ENCODE measurements at places on chromosomes 3 and 15.

DNA sequence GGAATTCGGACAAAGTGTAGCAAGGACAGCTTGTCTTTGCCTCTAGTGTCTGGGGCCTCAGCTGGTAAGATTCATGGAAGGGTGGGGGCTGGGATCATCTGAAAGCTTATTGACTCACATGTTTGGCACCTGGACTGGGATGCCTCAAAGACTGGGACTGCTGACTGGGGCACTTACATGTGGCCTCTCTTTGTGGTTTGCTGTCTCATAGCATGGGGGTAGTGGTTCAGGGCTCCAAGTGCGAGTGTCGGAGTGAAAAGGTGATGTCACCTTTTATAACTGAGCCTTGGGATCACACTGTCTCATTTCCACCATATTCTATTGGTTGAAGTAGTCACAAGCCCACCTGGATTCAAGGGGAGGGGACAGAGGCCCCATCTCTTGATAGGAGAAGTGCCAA is 6.8 kb downstream of the MFSD1 start:
- DNase-seq, result no peak

DNA sequence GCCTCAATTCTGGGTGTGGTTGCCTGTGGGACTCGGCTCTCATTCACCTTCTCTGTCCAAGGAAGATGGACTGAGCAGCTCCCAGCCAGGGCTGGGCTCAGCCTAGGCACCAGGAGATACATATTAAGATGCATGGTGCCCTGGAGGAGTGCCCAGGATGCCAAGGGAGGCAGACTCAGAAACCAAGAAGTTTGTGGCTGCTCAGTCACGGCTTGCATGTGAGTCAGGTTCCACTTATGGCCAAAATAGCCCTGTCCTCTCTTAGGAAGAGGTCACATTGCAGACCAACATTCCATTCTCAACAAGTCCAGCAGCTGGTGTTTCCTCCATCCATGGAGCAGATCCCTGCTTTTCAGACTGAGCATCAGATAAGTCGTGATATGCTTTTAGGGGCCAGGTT is 21.8 kb downstream of the CDCP1 start:
- DNase-seq, result no peak

DNA sequence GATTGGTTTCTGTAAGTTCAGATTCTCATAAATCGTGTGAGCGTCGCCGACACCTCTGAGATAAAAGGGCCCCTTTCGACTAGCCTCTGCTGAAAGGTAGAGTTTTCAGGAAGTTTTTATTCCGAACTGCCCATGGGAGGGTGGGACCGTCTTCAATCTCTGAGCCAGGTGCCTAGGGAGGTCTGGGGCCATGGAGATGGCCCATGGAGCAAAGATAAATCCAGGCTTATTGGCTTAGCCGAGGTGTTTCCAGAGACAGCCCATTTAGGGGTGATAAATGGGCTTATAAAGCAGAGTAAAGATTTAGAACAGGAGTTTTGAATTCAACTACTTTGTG is 442 bp downstream of the QTRT2 start:
- no peak for DNase-seq

DNA sequence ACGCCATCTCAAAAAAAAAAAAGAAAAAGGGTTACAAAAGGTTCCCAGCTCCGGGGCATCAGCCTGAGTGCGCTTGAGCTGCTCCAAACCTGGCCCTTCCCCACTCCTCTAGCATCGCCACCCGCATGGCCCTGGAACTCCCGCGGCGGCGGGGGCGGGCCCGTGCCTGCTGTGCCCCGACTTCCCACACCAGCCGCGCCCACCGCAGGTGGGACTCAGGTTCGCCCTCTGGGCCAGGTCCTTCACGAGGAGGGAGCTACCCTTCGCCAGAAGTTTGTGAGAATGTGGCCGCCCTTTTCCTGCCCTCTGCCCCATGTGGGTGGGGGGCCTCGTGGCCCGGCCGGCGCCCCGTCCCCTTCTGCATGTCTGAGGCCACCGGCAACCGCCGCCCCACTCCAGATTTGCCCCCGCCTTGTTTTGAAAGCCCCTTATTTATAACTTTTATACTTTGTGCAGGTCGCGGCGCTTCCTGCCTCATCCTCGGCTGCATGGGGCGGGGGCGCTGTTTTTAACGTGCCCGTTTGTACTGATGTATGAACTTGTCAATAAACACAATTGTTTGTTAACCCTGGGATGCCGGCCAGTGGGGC is 507 bp upstream of the JMJD7 start:
- no peak for DNase-seq

DNA sequence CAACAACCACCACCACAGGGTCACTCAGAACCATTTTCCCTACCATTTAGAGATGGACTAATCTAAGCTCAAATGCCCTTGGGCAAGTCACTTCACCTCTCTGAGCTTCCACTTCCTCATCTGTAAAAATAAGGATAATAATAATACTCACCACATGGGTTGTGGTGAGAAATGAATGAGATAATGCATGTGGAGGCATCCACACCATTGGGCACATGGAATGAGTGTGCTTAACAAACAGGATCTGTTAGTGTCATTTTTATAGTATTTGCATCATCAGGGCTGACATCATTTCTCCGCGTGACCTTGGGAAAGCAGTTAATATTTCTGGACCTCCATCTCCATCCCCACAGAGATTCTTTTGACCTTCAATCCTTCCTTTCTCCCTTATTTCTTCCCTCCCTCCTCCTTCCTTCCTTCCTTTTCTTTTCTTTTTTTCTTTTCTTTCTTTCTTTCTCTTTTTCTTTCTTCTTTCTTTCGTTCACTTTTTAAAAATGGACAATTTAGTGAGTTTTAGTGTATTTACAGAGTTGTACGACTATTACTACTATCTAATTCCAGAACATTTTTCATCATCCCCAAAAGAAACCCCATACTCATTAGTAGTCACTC is 7.7 kb upstream of the RFT1 start:
- DNase-seq, result no peak

- no peak for DNase-seq
Measured at GRCh38 chr3:85652360-85652759, 693.6 kb downstream of the CADM2 start.

- DNase-seq, result no peak
Measured at GRCh38 chr3:128351546-128351945, 115.1 kb downstream of the DNAJB8 start.

DNA sequence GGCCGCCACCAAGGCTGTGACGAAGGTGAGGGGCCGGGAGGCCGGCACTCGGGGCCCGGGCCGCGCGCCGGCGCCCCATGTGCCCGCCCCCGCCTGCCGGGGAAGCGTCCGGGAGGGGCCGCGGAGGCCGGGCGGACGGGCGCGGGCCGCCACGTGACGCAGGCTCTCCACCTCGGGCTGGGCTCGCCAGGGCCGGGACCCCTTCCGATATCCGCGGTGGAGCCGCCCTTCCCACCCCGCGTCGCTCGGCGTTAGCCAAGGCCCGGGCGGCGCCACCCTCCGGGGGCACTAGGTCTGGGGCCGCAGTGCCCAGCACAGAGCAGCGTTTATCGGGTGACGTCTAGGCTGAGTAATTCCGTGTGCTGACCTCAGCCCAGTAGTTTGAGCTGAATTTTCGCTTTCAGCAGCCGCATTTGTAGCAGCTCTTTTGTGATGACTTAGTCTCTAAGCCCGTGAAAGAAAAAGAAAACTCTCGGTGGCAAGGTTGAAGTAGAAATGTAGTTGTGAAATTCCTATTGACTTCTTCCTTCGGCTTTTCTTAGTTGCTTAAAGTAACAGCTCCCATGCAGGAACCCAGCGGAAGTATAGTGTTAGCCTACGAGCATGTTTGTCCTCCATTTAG is 885 bp downstream of the CDV3 start:
- DNase-seq, result peak; percentile 30

GRCh38 chr3:195563317-195563716 is 20.2 kb upstream of the PPP1R2 start:
- DNase-seq, result no peak

- DNase-seq, result peak; percentile 24
Measured at GRCh38 chr3:118884748-118885206, 149.9 kb downstream of the IGSF11 start.

GRCh38 chr15:33329457-33329856 is 18.7 kb downstream of the RYR3 start:
- no peak for DNase-seq

- DNase-seq, result peak; percentile 43
Measured at GRCh38 chr3:52532838-52533622, 627 bp downstream of the NT5DC2 start.

- no peak for DNase-seq
Measured at GRCh38 chr3:21783839-21784238, 32.8 kb upstream of the ZNF385D start.

GRCh38 chr3:71129611-71130431 is 453.7 kb downstream of the FOXP1 start:
- DNase-seq, result peak; percentile 90

- peak; percentile 26 for DNase-seq
Measured at GRCh38 chr3:48432411-48433371, 2.8 kb upstream of the PLXNB1 start.

GRCh38 chr3:20108869-20109268 is 68.6 kb downstream of the KAT2B start:
- DNase-seq, result no peak

DNA sequence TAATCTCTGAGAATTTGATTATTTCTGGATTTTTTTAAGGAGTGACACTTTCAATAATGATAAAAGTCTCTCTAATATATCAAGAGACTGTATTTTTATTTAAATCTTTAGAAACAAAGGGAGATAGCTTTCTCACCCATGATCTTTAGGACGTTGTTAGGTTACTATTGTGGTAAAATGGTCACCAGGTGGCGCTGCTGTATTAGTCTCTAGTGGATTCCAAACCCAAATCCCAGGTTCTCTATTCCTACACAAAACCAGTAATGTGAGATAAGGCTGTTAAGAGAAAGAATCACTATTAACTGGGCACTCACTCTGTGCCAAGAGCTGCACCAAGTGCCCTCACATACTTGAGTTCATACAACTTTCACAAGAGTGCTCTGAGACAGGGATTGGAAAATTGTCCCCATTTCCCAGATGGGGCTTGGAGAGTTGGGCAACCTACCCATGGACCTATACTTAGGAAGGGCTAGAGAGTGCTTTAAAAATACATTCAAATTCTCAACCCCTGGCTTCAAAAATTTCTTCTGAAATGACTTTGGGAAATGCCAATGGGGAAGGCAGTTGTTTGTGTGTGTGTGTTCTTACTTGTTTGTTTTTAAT is 593.4 kb upstream of the TGFBR2 start:
- peak; percentile 79 for DNase-seq

- DNase-seq, result no peak
Measured at GRCh38 chr3:175108613-175109151, 249.5 kb downstream of the NAALADL2 start.

- peak; percentile 31 for DNase-seq
Measured at GRCh38 chr3:136078421-136079364, 113.2 kb downstream of the PPP2R3A start.

DNA sequence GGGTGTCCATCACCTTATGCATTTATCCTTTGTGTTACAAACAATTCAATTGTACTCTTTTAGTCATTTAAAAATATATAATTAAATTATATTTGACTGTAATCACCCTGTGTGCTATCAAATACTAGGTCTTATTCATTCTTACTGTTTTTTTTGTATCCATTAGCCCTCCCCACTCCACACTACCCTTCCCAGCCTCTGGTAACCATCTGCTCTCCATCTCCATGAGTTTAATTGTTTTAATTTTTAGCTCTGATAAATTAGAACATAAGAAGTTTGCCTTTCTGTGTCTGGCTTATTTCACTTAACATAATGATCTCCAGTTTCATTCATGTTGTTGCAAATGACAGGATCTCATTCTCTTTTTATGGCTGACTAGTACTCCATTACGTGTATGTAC is 16.8 kb downstream of the C3orf20 start:
- DNase-seq, result no peak

- DNase-seq, result no peak
Measured at GRCh38 chr15:87155771-87156170, 1076.1 kb downstream of the AGBL1 start.

- DNase-seq, result no peak
Measured at GRCh38 chr3:72460205-72461174, 387.8 kb downstream of the SHQ1 start.

DNA sequence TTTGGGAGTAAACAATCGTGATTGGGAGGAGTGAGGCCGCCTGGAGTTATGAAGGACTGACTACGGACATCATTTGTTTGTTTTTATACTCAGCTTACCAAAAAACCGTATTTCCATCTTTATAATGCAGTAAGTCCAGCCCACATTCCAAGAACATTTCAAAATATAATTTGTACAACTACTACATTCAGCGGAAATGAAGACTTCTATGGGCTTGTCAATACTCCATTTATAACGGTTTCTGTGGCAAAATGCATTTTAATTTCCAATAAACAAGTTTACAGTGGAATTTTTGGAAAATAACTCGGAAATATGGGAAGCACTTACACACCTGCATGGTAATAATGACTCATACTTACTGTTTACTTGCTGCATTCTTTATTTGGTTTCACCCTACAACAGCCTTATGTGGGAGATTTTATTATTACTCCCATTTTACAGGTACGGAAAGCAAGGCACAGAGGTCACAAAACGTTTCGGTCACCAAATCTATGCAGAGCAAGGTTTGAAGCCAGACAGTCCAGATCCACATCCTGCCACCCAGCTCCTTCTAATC is 62.3 kb downstream of the LDHAL6B start:
- DNase-seq, result no peak

DNA sequence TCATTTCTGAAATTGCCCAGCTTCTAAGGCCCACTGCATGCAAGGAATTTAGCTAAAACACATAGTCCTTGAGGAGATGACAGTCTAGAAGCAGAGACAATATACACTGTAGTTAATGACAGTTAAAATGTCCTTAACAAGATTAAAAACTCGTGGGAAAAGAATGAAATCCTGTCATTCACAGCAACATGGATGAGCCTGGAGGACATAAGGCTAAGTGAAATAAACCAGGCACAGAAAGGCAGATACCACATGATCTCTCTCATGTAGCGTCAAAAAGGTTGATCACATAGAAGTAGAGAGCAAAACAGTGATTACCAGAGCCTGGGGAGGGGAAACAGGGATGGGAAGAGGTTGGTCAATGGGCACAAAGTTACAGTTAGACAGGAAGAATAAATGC is 36.3 kb upstream of the GOLGA8J start:
- DNase-seq, result no peak

DNA sequence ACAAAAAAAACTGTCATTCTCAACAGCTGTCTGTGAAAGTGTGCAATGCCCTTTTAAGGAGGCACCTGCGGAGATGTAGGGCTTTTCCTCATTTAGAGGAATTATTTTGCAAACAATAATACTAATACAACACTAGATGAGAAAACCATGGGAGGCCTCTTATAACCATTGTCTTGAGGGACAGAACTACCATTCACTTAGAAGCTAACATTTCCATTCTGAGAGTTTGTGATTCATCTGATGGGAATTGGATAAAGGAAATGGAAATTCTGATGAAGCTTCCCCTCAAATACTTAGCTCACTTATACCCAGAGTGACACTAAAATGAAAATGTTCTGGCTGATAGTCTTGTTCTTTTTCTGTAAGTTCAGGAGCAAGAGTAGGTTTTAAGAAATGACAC is 147.7 kb downstream of the CADPS start:
- DNase-seq, result peak; percentile 26

GRCh38 chr3:16456784-16457415 is 56.6 kb downstream of the RFTN1 start:
- DNase-seq, result no peak
